ENCODE measurements at places on chromosomes 5 and 9. TPM values are rescaled to one million over a fixed set of nuclear protein-coding genes. Genes with fewer than 3 reads are reported as not detected.

DNA sequence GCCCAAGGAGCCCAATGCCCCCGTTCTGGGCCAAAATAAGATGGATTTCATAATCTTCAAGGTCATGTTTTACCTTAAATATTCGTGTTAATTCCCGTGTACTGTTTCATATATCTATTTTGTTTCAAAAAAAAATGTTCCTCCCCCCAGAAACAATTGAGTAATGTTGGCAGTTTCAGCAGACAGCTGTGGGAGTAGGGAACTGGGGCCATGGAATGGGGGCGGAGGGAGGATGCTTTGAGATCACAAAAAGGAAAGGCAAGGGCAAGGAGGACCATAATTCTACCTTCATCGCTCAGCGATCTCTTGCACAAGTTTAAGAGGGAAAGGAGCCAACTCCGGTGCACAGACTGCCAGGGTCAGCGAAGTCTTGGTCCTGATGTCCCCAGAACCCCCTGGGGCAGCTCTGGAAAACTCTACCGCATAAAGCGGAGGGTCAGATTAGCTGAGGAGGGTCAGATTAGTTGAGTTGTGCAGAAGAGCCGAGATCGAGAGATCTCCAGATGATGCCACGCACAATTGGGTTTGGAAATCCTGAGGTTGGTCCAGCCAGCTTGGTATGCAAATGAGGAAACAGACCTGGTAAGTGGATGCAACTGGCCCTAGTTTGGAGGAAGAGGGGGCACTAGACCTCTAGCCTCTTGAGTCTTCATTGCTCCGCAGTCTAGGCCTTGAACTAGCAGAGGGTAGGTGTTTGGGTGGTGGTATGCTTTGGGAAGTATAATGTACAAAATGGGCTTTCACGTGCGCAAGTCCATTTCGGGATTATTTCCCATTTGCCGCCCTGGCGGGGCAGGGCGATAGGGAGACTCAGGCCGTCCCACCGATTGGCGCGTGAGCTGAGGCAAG is 24.0 kb downstream of the CDKN2A start:
- DNase-seq: no peak
- no peak overlapping the region for H3K27ac ChIP-seq
- peaks cover 11% of the 10 kb centered on the region for H3K27me3 ChIP-seq
- H3K4me1 ChIP-seq: peaks cover 6% of the 10 kb centered on the region

GRCh38 chr5:59786334-59786805 is 107.2 kb downstream of the PDE4D start:
- no peak overlapping the region for H3K27ac ChIP-seq
- no peak for DNase-seq
- no peaks in the 10 kb centered on the region for H3K36me3 ChIP-seq

FYB1 gene
- total RNA-seq: 0.56 TPM

CARTPT gene
- total RNA-seq: not detected

GPR151 gene
- total RNA-seq: not detected

EGFLAM gene
- total RNA-seq: not detected

PCDHGC5 gene
- 0.87 TPM for total RNA-seq
